ENCODE measurements at places on chromosomes 6 and 20.

DNA sequence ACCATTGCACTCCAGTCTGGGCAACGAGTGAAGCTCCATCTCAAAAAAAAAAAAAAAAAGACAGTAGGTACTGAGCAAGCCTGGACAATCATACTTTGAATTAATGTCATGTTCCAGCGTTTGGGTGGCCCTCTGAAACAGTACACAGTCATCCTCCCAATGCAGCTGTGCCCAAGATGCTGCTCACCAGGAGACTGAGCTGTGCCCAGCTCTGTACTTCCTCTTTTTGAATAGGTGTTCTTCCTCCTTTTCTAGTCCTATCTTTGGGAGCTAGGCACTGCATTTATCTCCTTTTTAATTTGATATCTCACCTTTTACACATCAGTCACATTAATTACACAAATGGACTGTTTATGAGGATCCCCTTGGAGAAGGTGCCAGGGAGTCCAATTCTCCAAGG lies 101.5 kb downstream of the RPP40 start:
- no peak for DNase-seq

DNA sequence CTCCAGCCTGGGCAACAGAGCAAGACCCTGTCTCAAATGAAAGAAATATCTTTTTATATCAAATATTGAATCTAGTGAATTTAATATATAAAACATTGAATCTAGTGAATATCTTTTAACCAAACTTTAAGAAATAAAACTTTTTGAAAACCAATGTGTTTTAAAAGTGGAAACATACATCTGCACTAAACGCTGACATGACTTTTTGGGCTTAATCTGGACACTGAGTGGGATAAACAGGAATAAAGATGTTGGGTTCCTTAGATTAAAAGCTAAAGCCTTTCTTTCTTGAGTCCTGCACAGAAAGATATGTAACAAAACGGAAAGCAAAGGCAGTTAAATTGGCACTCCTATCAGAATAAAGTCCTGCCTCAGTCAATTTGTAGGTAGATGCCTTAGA lies 190.2 kb downstream of the ARHGAP18 start:
- no peak for DNase-seq

DNA sequence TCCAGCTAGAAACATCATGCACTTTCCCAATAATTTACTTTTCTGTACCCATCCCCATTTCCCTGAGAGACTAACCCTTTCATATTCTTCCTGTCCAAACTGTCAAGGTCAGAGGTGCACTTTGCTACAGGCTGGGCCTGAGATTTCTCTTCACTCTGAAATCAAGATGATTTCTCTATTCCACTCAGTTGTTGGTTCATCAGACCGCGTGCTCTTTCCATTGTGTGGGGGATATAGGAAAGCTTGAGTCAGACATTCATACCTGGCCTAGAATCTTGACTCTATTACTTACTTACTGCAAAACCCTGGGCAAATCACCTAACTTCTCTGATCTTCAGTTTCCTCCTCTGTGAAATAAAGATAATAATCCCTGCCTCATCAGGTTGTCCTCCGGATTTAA lies 4.7 kb upstream of the ZDHHC14 start:
- DNase-seq = no peak

DNA sequence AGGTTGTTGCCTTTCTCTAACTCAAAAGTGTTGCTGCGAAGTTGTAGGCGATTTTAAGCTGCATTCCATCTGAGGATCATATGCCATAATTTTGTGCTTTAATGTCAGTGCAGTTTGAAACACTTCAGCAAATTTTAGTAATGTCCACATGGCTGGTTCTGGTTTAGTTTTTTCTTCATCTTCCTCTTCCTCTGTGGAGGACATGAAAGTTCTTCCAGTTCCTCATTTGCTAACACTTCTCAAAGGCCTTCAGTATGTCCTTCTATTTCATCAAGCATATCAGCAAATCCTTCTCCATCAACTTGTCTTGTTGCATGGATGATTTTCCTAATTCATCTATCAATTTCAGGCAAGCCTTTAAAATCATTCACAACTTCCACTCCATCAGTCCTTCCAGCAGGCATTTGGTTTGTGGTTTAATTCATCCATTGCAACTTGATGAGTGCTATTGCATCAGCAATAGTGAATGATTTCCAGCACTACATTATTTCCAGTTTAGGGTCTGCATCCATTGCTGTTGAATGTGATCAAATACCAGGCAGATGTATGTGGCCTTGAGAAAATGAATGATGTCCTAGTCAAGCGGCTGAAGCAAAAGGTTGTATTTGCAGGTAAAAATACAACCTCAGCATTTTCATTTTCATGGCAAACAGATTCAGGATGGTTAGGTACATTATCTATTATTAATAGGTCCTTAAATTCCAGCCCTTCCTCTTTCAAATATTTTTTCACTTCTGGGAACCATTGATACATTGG lies 20.2 kb downstream of the SHLD1 start:
- DNase-seq = no peak

DNA sequence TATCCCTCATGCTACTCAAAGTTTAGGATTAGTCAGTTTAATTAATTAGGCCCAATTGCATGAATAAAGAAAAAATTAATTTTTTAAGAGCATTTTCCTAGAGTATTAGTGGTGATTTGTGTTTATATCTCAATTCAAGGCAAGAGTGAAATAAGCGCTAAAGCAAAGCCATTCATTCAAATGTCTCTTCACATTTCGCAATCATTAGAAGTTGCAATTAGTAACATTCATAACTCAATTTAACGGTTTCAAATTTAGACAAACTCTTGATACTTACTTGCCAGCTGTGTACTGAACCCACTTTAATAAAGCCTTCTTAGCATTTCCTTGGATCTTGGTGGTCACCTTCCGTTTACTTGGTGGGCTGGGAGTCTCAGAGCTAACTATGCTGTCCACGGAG lies 127.2 kb downstream of the SYNE1 start:
- DNase-seq = no peak

DNA sequence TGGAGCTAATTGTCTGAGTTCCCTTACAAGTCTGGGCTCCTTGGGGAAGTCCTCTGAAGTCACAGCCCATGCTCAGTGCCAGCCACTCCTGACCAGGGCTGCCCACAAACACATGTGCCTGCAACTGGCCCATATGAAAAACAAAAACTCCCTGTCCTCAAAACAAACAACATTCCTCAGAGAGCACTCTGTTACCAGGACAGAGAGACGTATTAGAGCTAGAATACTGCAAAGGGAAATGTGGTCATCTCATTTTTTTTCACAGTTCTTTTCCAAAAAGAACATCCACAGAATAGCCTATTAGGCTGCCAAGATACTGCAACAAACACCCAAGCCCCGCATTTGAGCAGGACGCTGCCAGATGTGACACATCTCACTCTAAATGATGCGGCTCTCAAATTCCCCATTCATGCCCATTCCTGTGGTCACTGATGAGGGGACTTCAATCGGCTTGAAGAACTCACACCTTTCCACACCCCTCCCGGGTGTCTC lies 71.1 kb downstream of the SLC22A23 start:
- no peak for DNase-seq
